Stimulated activated CD4-positive, alpha-beta T cell treated with anti-CD3 and anti-CD28 coated beads, Interleukin-15, amount 100 ng/mL, for 48 hours (primary cell): ENCODE measurements at places on chromosomes 7 and 10.

- DNase-seq: peak; percentile 68
Observed at GRCh38 chr10:77837248-77837924, 89.2 kb downstream of the DLG5 start.

- DNase-seq: no peak
Observed at GRCh38 chr10:63273577-63273976, 140.4 kb downstream of the NRBF2 start.

DNA sequence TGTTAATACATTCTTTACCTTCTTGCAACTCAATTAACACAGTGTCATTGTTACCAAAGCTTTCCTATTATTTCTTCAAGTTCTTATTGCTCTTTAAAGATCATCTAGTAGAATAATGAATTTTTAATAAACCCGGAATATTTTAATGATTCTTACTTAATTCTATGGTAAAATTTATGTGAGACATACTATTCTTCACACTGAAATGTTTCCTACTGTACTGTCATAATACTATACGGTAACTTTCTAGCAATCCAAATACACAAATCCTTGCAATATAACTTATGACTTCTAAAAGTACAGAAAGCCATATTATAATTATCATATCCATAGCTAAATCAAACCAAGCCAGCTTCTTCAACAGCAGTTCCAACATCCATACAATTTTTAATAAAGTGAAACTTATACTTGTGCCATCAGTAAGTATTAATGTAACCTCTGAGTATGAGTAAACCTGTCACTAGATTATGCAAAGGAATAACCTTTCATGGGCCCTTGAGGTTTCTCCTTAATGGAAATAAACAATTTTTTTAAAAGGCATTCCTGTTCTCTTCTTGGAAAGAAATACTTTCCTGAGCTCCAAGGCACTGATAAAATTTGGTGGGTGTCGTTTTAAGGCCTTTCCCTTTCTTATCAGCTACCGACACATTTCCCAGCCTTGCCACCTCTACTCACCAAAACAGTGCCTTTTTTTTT is 87.4 kb downstream of the IMMP2L start:
- DNase-seq: no peak

- no peak for DNase-seq
Observed at GRCh38 chr7:137975221-137975620, 26.7 kb downstream of the CREB3L2 start.

DNA sequence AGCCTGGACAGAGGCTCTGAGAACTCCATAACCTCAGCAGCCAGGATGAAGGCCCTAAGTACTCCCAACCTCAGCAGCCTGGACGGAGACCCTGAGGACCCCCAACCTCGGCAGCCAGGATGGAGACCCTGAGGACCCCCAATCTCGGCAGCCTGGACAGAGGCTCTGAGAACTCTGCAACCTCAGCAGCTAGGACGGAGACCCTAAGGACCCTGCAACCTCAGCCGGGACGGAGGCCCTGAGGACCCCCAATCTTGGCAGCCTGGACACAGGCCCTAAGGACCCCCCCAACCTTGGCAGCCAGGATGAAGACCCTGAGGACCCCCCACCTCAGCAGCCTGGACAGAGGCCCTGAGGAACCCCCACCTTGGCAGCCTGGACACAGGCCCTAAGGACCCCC is 16.5 kb downstream of the RRP12 start:
- DNase-seq: no peak

GRCh38 chr10:2933924-2934323 is 133.4 kb upstream of the PFKP start:
- DNase-seq: no peak

DNA sequence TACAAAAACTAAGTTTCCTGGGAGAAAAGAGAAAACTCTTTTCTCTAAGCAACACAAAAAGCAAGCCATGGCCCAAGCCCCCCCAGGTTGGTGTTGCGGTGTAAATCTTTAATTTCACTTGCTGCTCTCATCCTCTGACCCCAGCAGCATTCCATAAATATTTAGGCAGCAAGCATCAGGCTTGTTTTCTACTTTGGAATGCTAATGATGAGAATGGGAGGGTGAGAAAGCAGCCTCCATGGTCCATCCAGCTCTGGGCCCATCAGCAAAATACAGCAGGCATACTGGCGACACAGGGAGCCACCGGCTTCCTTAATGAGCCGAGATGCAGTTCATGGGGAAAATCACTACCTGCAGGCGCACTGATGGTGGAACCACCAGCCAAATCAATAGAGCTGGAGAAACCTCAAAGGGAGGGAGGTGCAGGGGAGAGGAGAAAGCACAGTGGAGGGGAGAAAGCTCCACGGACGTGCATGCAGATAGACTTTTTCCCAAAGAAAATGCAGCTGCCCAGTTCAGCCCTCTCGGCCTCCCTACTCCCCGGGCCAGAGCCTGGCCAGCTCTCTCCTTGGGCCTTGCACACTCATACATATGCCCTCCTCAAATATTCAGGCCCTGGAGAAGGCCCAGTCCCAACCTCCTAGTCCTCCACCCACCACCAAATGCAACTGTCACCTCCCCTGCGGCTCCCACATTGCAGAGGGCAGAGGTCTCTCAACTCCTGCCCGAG is 131.9 kb downstream of the GRID1 start:
- DNase-seq: no peak

DNA sequence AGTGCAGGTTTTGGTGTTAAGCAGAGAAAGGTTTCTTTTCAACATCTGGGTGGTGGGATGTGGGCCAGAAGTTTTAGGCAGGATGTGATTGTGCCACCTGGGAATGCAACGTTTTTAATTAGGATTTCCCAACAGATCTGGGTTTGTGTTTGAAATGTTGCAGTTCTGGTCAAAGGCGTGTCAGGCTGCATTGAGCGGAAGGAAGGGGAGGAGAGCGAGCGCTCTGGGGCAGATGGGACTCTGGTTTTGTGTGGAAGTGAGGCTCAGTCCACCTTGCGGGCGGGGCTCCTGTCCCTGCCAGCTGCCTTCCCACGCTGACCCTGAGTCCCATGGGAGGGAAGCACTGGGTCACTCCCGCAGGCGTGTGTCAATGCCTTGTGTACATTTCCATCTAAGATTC is 767.7 kb downstream of the KCNMA1 start:
- DNase-seq: no peak

DNA sequence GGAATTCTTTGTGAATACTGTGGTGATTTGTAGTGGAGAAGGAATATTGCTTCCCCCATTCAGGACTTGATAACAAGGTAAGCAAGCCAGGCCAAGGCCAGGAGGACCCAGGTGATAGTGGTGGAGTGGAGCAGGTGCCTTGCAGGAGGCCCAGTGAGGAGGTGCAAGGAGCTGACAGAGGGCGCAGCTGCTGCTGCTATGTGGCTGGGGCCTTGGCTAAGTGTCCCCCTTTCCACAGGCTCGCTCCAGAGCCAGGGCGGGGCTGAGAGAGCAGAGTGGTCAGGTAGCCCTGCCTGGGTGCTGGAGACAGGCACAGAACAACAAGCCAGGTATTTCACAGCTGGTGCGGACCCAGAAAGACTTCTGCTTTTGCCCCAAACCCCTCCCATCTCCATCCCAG is 162.9 kb downstream of the EGFR start:
- no peak for DNase-seq

DNA sequence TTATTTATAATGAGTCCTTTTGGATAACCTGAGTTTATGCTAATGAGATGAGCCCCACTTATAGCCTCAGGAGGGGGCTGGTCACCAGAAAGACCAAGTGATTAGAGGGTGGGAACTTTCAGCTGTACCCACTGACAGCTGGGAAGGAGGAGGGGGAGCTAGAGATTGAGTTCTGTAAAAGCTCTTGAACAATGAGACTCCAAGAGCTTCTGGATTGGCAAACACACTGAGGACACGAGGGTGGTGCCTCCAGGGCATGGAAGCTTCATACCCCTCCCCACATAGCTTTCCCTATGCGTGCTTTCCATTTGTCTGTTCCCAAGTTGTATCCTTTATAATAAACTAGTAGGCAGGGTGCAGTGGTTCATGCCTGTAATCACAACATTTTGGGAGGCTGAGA is 20.3 kb downstream of the MRPS24 start:
- no peak for DNase-seq

DNA sequence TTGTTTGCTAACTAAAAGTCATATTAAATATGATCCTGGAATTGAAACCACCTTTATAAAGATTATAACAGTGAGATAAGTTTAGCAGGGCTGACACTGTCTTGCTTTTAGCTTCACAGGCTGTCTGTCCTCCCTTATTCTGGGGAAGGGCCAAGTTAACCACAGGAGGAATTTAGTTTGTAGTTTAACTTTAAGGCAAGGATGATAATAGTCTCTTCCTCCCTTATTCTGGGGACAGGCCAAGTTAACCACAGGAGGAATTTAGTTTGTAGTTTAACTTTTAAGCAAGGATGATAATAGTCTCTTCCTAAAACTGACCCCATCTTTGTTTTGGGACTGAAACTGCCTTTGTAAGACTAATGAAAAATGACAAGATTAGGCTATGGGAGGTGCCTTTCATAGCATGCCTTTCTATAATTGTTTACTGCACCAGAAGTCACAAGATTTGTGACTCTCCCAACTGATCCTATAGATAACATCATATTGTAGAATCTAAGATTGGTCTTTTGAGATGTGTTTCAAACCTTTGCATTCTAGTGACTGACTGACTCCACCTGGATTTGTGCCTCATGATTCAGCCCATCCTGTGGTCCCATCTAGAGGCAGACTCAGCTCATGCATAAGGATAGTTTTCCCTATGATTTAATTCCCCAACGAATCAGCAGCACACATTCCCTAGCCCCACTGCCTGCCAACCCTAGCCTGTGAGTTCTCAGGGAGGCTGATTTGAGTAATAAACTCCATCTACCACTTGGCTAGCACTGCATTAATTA is 212.0 kb downstream of the MAGI2 start:
- no peak for DNase-seq

DNA sequence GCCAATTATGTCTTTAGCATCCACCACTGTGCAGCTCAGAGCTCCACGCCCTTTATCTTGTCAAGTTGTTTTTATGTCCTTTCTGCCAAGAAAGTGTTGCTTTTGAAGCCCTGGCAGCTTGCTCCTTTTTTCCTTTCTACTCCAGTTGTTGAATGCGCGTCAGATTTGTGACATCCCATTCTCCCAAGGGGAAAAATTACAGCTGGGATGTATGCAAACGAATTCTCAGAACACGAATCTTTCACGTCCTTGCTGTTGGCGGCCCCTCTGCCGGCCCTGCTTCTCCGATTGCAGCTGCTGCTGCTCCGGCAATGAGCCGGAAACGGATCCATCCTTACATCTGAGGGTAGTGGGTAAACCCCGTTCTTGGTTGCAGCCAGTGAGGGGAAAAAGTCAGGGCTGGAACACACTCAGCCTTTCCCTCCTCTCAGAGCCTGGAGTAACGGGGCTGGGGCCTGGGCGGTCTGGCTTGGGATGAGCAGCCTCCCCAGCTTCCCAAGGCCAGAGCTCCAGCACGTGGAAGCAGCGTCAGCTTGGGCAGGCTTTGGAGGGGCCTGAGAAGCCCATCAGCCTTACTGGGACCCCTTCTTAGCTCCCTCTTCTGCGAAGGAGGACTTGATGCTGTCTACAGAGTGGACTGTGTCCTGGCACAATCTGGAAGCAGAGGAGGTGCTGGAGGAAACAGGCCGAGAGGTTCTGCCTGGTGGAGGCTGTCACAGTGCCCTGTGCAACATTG is 79.0 kb upstream of the CHST15 start:
- DNase-seq: no peak

DNA sequence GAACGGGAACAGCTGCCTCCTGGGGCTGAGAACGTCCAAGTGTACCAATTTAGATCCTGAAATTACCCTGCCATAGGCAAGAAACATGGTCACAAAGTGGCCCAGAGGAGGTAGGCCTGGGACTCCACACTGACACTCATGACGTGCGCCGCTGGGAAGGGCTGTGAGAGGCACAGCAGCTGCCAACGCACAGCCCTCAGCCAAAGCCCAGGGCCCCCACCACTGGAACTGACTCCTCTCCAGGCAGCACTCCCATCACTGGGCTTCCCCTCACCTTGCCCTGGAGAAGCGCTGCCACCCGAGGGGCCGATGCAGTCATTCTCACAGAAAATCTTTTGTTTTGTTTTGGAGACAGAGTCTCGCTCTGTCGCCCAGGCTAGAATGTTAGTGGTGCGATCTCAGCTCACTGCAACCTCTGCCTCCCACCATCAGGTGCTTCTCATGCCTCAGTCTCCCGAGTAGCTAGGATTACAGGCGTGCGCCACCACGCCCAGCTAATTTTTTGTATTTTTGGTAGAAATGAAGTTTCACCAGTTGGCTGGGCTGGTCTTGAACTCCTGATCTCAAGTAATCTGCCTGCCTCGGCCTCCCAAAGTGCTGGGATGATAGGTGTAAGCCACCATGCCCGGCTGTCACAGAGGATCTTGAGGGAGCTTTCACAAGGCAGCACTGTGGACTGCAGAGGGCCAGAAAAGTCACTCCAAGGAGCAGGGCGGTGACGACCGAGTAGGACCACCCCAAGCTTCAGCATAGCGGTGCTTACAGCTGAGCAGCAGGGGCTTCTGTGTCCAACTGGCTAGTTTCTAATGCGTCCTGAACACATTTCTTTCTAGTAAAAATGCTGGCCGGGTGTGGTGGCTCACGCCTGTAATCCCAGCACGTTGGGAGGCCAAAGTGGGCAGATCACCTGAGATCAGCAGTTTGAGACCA is 13.5 kb downstream of the GUSB start:
- DNase-seq: no peak

DNA sequence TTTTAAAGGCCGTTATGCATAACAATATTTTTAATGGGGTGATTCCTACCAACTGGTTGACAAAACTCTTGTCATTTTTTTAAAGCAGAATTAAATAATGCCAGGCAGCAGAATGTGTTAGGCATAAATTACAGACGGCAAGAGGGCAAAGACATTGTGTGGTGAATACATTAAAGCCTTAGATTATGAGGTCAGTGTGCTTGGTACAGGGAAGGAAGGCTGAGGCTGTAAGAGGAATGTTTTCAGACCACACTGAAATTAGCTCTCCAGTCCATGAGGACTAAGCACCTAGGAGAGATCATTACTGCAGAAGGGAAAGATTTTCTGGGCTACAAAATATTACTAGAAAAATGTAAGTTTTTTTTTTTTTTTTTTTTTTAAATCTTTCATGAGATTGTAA is 312.8 kb upstream of the PRKCQ start:
- DNase-seq: no peak

DNA sequence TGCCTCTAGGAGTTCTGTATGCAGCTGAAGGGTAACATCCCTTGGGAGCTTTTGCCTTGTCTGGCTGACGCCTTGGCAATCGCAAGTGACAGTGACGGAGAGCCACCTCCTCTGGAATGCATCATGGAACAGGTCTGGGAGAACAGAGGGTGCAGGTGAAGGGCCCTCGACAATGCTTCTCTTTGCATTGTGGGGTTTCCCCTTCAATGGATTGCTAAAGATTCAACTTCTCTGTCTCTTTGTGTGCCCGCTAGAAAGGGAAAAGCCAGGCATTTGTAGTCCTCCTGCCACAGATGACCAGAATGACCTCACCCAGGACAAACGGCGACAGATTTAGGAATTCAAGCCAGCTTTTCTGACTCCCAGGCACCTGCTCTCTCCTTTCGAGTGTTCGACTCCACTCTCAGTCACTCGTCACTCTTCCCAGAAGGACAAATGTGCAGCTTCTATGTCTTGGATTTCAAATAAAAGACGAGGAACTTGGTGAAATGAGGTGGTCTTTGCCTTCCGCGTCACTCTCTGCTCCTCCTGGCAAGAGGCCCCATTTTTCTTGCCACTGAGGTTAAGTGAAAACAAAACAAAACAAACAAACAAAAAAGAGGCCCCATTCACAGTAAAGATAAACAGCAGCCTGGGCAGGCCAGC is 26.1 kb downstream of the IL2RA start:
- DNase-seq: no peak

GRCh38 chr10:119414081-119414611 is 128.4 kb downstream of the RGS10 start:
- no peak for DNase-seq

- no peak for DNase-seq
Observed at GRCh38 chr7:66964411-66964810, 31.0 kb downstream of the SBDS start.
